NCI-H524 (cell line): ENCODE measurements at places on chromosomes 6 and 20.

DNA sequence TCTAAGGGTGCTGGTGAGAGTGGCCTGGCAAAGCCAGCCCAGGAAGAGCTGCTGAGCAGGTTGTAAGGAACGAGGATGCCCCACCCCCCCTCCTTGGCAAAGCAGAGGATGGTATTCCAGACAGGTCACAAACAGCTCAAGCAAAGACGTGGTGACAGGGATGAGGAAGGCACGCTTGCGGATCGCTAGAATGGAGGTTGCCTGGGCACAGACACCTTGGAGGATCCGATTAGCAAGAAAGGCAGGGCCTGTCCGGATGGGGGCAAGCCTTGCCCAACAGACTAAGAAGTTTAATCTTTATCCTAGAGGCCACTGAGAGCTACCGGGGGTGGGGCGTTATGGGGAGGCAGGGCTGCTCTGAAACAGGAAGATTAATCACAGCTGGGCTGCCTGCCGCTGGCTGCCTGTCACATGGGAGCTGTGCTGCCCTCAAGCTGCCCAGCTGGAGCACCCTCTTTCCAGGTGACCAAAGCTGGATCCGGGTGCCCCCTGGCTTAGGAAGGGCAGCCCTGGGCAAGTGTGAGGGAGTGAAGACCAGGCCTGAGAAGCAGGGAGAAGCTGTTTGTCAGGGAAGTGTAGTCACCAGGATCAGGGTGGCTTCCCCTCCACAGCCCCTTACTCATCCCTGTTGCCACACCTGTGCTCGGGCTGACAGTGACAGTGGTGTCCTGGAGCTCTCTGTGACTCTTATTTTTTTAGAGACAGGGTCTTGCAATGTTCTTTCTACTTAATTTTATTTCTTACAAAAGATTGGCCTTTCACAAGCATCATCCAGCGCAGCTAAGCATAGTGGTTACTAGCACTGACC is 9.1 kb upstream of the MAPK13 start:
- DNase-seq, result no peak

DNA sequence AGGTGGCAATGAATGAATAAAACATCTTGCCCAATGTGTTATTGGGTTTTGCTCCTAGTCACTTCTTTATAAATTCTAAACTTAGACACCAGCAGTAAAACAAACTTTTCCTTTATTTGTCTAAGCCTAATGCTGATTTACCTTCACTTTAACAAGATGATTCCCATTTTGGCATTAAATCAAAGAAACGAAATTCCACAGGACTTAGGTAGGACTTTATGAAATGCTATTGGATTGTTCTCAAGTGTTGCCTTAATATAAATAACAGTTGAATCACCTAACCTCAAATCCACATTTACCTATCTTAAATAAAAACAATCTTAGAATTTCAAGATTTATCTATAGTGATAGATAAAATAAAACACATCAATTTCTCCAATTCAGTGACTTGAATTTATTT is 831.8 kb downstream of the EPHA7 start:
- DNase-seq, result no peak

DNA sequence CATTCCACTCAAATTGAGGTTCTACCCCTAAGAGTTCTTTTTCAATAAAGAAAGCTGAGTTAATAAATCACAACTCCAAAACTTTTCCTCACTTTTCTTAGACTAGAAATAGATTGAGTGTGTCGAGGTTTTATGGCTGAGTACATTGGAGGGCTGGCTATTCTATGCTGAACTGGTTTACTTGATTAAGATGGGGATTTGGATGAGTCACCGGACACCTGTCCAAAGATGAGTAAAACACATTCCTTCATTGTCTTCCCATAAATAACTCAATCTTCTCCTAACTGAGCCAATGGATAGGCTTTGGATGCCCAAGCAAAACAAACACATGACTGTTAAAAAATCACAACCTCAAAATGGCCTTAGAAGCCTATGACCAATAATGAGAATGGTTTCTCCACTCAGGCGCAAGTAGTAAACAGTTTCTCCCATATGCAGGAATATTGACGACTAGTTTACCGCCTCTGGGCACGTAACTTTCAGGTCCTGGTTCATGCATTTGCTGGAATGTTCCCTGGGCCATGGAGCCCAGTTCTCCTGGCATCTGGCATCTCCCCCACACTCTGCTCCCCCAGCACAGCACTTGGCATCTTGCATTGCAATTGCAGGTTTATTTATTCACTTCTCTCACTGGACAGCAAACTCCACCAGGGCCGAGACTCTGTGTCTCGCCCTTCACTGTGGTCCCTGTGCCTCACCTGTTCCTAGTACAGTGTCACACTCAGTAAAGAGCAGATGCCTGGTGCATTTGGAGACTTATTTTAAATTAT is 43.9 kb downstream of the BCAS1 start:
- DNase-seq, result no peak

DNA sequence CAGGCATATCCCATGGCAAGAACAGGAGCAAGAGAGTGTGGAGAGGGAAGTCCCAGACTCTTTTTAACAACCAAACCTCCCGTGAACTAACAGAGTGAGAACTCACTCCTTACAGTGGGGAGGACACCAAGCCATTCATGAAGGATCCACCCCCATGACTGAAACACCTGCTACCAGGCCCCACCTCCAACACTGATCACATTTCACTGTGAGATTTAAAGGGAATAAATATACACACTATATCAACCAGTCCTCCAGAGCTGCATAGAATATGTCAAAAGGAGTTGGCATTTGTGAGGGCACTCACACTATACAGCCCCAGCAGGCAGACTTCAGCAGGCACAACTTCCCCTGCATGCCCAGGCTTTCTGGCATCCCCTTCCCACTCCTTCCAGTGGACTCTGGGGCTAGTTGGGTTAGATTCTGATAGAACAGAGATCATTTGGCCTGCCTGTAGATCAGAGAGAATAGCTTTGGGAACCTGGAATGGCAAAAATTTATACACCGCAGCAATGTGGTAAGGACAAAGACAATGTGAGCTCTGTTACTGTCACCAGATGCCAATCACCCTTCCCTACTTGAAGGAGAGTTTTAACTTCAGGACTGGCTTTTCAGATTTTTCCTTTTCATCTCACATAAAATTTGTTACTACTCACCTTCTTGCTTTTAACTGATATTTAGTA is 25.2 kb upstream of the TENT5A start:
- no peak for DNase-seq

DNA sequence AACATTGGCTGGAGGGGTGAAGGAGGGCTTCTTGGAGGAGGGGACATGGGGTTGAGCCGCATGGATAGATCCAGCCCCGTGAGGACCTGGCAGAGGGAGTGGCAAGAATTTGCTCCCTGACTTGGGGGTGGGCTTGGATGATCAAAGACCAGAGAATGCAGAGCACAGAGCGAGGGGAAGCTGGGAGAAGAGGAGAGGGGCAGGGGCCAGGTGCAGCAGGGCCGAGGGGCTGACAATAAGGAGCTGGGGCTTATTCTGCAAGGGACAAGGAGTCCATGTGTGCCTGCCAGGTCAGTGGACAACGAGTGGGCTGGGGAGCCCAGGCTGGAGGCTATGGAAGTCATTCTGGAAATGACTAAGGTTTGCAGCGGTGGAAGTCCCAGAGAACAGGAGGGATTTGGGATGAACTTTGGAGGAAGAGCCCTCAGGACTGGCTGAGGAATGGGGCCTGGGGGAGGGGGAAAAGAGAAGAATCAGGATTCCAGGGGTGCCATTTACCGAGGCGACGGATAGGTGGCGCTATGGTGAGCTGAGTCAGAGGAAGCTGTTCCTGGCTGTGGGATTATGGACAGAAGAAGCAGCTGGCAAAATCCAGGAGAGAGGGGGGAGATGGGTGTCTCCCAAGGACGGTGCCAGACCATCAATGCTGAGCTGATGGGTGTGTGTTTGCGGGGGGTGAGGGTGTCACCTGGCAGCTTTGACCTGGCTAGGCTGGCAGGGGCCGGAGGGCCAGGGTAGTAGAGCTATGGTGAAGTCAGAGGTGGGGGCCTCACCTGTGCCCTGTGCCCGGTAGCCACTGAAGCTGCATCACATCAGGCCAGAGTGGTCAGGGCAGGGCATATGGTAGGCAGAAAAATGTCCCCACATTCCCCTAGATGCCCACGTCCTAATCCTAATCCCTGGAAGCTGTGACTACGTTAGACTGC is 7.8 kb downstream of the KCNG1 start:
- peak; percentile 83 for DNase-seq
